ENCODE measurements at places on chromosomes 1 and 21. TPM values are rescaled to one million over a fixed set of nuclear protein-coding genes. Genes with fewer than 3 reads are reported as not detected.
A peak's percentile ranks its signal among the peaks of the same experiment; 100 is the strongest.

DNA sequence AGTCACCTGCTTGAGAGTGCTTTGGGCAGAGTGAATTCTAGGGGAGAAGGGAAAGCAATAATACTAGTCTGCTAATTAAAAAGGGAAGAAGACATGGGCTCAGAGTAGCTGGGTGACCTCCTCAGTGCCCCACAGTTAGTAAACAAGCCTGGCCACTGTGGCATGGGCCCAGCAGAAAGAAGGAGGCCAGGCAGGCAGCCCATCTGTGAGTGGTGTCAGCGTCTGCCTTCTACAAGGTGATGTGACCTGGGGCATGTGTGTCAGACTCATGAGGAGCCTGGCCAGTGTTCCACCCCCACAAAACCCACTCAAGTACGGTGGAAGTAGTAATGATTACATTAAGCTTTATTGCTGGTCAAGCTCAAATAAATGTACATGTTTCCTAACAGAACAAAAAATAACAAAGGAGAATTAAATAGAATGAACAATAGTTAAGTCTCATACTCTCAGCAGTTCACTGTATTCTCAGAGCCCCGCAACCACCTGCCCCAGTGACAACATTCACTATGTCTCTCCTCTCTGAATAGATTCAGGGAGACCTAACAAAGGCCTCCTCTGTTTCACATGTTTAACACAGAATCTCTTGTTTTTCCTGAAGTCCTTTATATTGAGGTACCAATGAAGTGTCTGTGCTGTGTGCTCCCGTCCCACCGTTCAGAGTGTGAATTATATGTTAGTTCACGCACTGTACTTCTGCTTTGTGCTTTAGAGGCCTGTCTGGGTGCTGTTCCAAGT lies 32.5 kb downstream of the SLC22A15 start:
- no peak for DNase-seq

Gene SRM
- total RNA-seq, result 31.6 TPM

GRCh38 chr1:178237121-178237520 lies 143.2 kb downstream of the RASAL2 start:
- DNase-seq, result no peak

DNA sequence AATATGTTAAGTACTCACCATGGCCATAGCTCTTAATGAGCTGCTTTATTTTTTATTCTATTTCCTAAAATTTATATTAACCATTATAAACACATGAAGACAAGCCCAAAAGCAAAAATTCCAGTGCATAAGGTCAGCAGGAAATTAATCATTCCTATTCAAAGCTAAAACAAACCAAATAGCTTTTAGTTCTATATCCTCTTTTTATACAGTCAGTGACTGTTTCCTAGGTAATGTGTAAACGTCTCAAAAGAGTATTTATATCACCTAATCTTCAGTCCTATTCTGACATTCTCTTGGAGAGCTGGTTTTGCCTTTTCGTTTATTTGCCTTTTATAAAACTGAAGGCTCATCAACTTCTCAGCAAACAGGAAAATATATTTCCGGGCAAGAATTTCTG lies 4.2 kb downstream of the GOLPH3L start:
- DNase-seq, result no peak

GRCh38 chr1:193322211-193322610 lies 135.8 kb upstream of the B3GALT2 start:
- DNase-seq, result no peak

GRCh38 chr1:60034999-60035398 lies 38.6 kb downstream of the C1orf87 start:
- peak; percentile 22 for DNase-seq

DNA sequence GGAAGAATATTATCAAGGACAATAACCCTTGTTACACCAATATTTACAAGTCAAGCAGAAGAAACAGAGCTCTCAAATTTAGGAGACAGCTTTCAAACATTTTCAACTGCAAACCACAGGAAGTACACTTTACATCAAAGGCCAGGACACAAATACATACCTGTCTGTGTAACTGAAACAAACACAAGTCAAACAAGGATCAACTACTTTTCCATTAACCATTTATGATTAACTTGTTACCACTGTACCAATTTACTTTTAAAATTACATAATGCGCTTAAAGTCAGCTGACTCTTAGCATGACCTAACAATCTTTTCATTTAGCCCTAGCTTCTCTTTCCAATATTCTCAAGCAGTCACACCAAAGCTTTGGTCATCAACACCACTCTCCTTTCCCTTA lies 43.5 kb downstream of the TRIM33 start:
- DNase-seq, result no peak

Gene VSIG8
- 14.6 TPM for total RNA-seq

All from lower leg skin (tissue), 4 donors.